Activated CD4-positive, alpha-beta T cell treated with anti-CD3 and anti-CD28 coated beads, Interleukin-2, Interleukin-6, amounts not matched to agents 100 ng/mL and 50 ng/mL, durations not matched to agents 16 hours and 8 hours (primary cell): ENCODE measurements at places on chromosomes 1 and 21.

DNA sequence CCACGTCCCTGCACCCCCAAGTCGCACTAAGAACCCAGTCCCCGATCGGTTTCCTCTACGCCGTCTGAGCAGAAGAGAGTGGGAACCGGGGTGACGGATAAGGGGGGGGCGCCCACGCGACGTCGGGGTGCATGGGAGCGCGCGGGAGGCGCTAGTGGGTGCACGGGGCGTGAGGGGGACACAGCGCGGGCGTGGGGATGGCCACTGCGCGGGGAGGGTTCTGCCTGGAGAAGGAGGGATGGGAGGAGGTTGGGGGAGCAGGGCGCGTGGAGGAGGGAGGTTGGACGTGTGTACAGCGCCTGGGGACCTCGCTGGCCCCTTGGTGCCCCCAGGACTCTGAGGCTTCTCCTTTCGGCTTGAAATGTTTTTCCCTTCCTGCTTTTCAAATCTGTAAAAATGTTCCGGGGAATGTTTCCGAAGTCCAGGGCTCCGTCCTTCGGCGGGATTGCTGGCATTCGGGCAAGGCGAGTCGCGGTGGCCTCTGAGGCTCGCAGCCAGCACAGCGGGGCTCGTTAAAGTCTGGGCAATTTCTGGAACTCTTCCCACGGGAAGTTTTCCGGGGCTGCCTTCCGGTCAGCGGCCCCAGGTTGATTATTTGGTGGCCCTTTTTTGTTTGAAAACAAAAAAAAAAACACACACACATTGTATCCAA, 13.1 kb downstream of the RNF220 start:
- no peak for DNase-seq

DNA sequence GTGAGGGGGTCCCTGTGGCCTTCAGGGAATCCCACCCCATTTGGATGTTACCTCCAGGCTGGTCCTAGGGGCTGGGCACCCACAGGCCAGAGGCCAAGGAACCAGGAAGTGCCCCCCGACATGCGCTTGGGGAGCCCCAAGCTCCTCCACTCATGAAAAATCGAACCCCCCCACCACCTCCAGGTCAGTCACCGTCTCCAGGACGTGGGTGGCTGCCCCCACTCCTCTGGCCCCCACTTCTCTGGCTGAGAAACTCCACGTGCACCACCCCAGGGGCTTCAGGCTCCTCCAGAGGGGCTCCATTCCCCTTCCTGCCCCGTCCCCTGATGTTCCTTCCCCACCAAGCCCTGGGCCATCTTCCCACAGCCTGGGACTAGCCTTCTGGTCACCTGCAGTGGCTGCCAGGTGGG, 30.5 kb upstream of the POFUT2 start:
- DNase-seq: no peak

DNA sequence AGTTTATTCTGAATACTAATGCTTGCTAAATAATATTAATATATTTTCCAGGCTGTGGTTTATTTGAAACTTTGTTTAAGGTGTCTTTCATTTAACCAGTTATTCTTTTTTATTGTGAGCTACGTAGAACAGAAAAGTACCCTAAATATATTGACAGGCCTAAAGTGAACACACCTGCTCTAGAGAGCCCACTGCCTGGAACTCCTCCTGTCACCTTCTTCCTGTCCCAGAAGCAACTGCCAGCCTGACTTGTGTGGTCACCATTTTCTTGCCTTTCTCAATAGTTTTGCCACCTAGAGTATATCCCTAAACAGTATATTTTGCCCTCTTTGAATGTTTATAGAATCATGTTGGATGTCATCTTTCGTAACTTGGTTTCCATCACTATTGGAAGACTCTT, 48.5 kb downstream of the SCCPDH start:
- no peak for DNase-seq

DNA sequence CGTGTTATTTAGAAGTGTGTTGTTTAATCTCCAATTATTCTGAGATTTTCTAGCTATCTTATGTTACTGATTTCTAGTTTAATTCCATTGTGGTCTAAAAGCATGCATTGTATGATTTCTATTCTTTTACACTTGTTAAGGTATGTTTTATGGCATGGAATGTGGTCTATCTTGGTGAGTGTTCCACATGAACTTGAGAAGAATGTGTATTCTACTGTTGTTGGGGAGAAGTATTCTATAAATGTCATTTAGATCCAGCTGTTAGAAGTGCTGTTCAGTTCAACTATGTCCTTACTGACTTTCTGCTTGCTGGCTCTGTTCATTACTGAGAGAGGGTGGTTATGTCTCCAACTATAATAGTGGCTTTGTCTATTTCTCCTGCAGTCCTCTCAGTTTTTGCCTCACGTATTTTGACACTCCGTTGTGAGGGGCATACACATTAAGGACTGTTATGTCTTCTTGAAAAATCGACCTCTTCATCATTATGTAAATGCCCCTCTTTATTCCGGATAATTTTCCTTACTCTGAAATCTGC, 12.0 kb upstream of the PLA2G5 start:
- DNase-seq: no peak

DNA sequence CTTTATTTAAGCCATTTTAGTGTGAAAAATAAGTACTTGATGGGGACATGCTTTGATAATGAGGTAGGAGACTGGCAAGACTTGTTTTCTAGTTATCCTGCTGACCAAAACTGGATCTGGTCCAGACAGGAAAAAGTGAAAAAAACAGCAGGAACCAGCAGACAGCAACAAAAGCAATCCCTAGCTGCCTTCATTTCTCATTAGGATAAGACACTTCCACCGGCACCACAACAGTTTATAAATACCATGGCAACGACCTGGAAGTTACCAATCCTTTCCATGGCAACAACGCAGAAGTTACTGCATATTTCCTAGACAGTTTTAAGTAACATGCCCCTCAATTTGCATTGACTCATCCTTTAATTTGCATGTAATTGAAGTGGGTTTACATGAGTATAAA, 993.8 kb upstream of the NCAM2 start:
- no peak for DNase-seq

- DNase-seq: no peak
Observed at GRCh38 chr1:28871631-28872401, 42.6 kb upstream of the EPB41 start.

GRCh38 chr1:174965362-174966007, 34.3 kb upstream of the CACYBP start:
- DNase-seq: no peak
